Activated naive CD4-positive, alpha-beta T cell treated with anti-CD3 and anti-CD28 coated beads, Interleukin-2, amount 10 ng/mL, durations not matched to agents 7 days and 5 days (primary cell): ENCODE measurements at places on chromosomes 7 and 10.

DNA sequence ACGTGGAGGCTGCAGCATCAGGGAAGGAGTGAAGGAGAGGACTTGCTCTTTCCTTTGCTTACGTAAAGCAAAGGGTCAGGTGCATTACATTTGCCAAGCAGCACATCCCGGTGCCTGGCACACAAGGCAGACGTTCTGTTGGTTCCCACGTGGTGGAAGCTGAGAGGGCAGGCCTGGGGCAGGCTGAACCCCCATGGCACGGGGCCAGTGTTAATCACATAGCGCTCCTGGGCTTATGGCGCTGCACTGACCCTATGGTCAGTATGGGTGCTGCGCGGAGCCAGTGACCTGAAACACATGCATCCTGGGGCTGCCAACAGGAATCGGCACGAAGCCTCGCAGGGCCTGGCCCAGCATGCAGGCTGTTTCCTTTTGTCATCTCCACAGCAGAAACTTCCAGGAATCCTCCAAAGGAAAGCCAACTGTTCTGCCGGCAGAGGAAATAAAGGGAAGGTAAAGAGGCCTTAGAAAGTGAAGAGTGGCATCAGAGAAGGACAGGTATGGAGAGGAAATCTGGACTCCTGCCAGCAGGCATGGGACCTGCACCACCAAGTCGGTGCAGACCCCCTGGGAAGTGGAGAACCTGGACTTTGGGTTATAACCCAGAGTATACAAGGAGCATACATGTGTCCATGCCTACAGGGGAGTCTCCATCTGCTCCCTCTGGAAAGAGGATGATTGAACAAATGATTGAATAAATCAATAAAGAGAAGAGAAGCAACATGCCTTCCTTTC, 560.2 kb downstream of the TCERG1L start:
- peak; percentile 11 for DNase-seq

- DNase-seq: no peak
Observed at GRCh38 chr7:129779602-129780256, 168.2 kb downstream of the NRF1 start.

DNA sequence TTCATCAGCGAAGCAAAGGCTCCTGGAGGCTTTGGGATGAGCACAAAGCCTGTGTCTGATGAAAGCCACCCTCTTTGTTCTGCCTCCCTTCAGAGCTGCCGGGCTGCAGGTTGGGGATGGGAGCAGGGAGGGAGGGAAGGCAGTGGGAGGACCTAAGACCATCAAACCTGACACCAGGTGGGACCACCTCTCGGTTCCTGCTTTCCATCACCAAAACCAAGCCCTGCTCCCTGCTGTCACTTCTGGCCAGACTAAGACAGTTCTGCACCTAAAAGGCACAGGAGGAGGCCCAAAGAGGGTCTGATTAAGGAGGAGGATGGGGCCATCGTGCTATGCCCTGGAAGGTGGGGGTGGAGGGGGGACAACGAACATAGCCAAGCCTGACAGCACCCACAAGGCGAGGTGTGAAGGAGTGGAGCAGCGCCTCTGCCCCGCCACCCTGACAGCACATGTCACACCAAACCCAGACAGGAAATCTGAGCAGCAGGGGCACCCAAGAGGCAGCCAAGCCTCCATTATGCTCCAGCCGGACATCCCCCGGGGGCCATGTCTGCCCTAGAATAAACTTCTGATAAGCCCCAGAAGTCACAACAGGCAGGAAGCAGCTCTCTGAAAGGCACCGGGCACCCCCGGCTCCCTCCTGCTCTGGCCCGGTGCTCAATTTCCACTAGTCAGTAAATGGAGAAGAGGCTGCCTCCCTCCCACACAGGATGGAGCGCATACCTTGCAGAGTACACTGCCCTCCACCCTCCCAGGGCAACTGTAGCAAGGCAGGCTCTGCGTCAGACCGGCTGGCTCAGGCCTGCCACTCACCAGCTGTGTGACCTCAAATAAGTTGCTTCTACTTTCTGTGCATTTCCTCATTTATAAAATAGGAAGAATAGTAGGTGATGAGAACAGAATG, 48.9 kb downstream of the DLG5 start:
- DNase-seq: peak; percentile 25

DNA sequence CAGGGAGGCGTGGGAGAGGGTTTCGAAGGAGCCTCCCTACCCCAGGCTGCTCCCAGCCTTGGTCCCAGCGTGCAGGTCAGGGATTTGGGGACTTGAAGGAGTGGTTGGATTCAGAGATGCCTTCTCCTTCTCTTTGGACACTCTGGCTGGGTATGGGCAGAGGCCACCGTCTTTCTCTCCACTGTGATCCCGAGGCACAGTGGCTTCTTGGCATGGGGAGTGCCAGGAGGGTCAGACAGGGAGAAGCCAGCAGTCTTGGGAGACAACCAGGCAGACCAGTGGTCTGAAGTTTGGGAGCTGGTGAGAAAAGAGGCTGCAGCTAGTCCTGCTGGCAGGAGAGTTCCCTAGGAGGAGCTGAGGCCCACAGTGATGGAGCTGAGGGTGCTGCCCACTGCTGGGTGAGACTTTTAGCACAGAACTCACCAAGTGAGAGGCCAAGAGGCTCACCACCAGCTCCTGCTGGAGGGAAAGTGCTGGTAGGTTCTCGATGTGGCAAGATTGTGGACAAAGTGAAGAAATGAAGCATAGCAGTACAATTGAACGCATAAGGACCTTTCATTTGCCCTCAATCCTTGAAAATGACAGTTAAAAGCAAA, 35.2 kb upstream of the WDFY4 start:
- no peak for DNase-seq

DNA sequence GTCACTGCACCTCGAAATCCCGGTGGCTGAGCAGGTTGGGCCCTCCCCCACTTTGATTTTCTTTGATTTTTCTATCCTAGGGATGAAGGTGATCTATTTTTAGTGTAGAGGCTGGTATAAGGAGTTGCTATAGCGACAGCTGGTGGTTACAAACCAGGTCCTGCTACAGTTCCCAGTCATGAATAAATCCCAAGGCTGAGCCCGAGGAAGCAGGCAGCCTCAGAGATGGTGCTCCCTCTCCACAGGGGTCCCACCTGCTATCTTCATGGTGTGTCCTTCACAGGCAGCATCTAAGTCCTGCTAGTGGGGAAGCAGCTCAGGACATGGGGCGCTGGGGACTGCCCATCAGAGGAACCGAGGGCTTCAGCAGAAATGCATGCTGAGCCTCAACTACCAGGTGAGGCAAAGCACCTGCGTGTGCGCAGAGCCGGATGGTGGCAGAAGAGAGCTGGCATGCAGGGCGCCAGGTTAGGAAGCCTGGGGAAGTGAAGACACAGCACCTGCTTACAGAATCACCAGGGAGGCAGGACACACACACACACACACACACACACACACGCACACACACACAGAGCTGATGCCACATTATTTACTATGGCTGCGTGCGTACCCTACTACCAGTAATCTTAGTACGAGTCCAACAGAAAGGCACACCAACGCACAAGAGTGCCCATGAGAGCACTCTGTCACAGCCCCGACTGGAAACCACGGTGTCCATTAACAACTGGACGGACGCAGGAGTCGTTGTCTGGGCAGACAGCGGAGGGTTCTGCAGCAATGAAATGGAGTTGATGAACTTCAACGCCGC, 150.9 kb downstream of the PRKAG2 start:
- DNase-seq: no peak

DNA sequence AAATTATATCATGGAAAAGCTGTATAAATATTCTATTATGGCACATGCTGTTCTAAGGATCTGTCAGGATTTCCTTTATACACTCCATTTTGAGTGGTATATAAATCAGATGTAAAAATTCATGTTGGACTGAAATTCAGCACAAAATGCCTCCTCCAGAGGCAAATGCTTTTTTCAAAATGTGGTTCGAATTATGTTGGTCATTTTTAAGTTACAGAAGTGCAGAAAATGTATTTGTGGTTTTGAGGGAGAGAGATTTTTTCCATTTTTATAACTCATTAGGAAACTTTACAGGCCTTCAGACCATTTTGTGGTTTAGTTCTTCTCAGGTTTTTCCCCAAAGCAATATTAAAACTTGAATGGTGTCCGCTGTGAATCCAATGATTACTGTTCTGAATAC, 2.9 kb downstream of the PPP1R3A start:
- DNase-seq: no peak

GRCh38 chr7:12909483-12909882, 222.1 kb downstream of the ARL4A start:
- DNase-seq: no peak

DNA sequence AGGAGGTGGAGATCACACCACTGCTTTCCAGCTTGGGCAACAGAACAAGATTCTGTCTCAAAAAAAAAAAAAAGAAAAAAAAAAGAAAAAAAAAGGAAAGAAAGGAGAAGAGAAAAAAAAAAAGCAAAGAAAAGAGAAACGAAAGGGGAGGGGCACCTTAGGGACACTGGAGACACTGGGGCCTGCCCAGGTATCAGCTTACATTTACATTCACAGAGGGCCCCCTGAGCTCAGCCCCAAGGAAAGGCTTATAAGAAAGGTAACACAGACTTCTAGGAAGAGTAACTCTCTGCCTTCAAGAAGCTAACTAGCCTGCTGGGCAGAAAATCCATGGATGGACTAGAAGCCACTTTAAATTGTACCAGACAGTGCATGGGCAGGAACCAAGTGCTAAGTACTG, 108.8 kb downstream of the NPY start:
- no peak for DNase-seq

DNA sequence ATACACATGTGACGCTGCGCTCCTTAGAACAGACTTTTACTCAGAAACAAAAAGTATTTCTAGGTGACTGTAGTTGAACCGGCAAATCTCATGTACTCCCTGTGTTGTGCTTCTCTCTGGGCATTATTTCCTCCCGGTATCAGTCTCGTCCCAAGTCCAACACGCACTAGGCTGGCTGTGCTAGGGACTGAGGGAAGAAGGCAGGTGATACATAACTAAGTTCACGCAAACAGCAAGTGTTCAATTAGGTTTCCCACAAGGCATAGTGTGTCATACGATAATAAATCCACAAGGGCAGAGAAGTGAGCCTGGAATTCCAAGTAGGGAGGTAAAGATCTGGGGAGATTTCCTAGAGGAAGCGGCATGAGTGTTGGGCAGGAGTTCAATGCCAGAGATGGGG, 20.4 kb downstream of the FAM53B start:
- no peak for DNase-seq

DNA sequence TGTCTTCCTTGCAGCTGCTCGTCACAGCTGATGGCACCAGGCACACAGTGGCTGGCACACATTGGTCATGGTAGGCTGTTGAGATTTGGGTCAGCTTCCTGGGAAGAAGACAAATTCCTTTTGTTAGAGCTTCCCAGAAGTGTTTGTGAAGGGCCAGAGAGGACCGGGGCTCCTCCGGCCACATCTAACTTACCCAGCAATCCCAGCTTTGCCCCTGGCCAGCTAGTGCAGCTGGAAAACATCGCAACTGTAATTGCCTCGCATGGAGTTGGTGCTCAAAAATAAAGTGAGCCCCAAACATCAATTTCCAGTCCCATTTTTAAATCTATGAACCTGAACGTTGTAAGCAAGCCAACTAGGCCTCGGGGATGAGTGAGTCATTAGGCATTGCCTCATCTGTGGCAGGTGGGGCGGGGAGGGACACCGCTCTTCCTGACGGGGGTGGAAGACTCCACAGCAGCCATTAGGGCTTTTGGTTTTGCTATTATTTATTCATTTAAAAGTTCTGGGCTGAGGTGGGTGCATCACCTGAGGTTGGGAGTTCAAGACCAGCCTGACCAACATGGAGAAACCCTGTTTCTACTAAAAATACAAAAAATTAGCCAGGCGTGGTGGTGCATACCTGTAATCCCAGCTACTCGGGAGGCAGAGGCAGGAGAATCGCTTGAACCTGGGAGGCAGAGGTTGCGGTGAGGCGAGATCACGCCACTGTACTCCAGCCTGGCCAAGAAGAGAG, 12.4 kb downstream of the CPA5 start:
- no peak for DNase-seq

DNA sequence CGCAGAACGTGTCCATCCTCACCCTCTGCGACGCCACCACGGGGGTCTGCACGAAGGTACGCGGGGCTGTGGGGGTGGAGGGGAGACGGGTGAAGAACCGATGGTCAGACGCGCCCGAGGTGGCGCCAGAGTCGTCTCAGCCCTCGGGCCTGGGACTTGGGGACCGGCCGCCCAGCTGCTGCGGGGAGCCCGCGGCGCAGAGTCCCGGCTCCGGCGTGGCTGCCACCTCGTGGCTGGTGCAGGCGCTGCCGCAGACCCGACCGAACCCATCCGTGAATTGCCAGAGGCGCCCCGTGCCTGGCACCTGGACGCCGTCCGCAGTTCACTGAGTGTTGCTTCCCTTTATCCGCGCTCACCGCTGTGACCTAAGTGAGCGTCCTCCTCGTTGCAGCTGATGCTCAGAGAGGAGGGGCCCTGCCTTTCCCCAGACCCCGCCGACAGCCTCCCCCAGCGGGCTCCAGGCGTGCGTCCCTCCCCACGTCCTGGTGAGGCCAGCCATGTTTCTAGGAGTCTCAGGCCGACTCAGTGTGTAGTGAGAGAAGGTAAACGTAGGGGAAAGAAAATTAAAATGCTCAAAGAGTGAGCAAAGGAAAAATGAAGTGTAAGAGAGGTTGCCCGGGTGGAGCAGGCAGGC, 208.7 kb downstream of the PAXIP1 start:
- DNase-seq: no peak

- DNase-seq: no peak
Observed at GRCh38 chr10:25666276-25666675, 267.8 kb upstream of the MYO3A start.

GRCh38 chr7:65968256-65969185, 13.5 kb downstream of the GUSB start:
- no peak for DNase-seq

DNA sequence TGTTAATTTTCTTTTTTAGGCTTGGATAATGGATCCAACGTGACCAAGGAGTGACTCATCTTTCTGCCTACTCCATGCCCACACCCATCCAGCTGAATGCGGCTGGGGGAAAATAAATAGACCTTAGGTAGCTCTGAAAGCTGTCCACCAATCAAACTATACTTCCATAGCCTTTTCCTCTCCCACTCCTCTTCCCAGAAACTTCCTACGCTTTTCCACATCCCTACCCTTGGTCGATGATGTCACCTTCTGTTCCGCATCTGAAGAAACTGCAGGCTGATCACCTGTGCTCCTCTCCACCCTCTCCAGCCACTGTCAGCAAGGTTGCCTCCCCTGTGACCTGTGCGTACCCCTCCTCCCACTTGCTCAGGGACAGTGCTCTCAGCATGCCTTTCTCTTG, 359.8 kb upstream of the KLF6 start:
- DNase-seq: no peak

GRCh38 chr7:152959610-152960009, 200.1 kb downstream of the ACTR3B start:
- no peak for DNase-seq

DNA sequence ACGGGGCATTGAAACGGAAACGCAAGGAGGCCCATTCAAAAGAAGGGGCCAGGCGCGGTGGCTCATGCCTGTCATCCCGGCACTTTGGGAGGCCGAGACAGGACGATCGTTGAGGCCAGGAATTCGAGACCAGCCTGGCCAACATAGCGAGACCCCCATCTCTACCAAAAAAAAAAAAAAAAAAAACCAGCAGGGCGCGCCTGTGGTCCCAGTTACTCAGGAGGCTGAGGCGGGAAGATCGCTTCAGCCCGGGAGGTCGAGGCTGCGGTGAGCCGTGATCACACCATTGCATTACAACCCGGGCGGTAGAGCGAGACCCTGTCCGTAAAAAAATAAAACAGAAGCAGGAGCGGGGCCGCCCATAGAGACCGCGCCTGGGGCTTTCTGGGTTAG, 396 bp downstream of the PSMG3 start:
- no peak for DNase-seq

- no peak for DNase-seq
Observed at GRCh38 chr7:139455789-139456188, 27.7 kb downstream of the KLRG2 start.

- no peak for DNase-seq
Observed at GRCh38 chr7:88329532-88330463, 23.1 kb upstream of the STEAP4 start.

GRCh38 chr7:48635796-48636195, 288.6 kb upstream of the CDC14C start:
- DNase-seq: no peak
